ENCODE measurements at places on chromosomes 1 and 21. TPM values are rescaled to one million over a fixed set of nuclear protein-coding genes. Genes with fewer than 3 reads are reported as not detected.

CCDC181 gene
- total RNA-seq = not detected

CDA gene
- not detected for total RNA-seq

- peaks cover 39% of the 10 kb centered on the region for H3K4me1 ChIP-seq
- no peak for DNase-seq
- no peak overlapping the region for H3K4me3 ChIP-seq
- H3K27ac ChIP-seq = no peak overlapping the region
- no peaks in the 10 kb centered on the region for H3K36me3 ChIP-seq
These were observed 4.7 kb upstream of the TFF1 start for GRCh38 chr21:42370894-42371654.

GRCh38 chr1:229196404-229197264, 74.3 kb upstream of the RAB4A start:
- peaks cover 16% of the 10 kb centered on the region for H3K27me3 ChIP-seq
- peaks cover 25% of the 10 kb centered on the region for H3K4me1 ChIP-seq
- DNase-seq = no peak

GRCh38 chr1:229860926-229861325, 206.1 kb upstream of the GALNT2 start:
- H3K27me3 ChIP-seq = no peaks in the 10 kb centered on the region
- H3K4me3 ChIP-seq = no peak overlapping the region
- no peak overlapping the region for H3K27ac ChIP-seq
- DNase-seq = no peak
- H3K36me3 ChIP-seq = no peaks in the 10 kb centered on the region

GRCh38 chr1:18557621-18558465, 72.8 kb upstream of the PAX7 start:
- H3K4me1 ChIP-seq = peaks cover 7% of the 10 kb centered on the region
- H3K27ac ChIP-seq = no peak overlapping the region
- peaks cover 27% of the 10 kb centered on the region for H3K27me3 ChIP-seq
- H3K4me3 ChIP-seq = no peak overlapping the region

DNA sequence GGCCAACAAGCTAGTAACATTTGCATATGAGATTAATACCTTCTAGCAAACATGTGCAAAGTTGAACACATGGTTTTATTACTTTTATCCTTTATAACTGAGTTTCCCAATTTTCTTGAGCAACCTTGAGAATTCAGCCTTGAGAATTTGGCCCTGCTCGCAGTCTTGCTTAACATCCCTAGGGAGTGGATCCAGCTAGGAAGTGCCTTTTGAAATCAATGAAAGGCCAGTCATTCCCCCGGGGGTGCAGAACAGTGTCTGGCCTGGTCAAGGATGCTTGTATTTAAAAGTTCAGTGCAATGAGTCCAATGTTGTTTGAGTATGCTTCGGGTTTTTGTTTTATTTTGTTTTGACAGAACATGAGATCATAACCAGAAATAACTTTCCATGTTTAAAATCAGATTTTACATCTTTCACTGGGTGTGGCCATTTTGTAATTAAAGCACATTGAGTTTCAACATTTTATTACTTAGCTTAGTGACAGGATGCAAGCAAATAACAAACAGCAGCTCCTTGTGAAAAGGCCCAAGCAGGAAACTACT, 16.7 kb downstream of the PALMD start:
- no peaks in the 10 kb centered on the region for H3K4me1 ChIP-seq
- DNase-seq = no peak
- H3K27me3 ChIP-seq = peaks cover 14% of the 10 kb centered on the region
